ENCODE measurements at places on chromosomes 2 and 18.

GRCh38 chr2:239944694-239945551 lies 80.2 kb downstream of the NDUFA10 start:
- DNase-seq: no peak

GRCh38 chr2:118003396-118003824 lies 10.5 kb downstream of the CCDC93 start:
- peak; percentile 78 for DNase-seq

DNA sequence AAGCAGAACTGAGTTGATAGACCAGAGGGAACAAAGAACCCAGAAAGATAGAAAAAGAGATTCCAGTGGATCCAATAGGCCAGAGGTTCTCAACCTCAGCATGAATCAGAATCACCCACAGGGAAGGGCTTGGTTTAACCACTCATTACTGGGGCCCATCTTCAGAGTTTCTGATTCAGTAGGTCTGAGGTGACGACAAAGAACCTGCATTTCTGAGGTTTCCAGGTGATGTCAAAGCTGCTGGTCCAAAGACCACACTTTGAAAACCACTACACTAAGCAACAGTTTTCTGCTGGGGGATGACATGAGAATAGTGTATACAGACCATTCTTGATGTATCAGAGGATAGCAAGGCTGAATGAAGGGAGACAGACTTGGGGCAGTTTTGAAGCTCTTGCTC lies 296.9 kb upstream of the STON1 start:
- no peak for DNase-seq

DNA sequence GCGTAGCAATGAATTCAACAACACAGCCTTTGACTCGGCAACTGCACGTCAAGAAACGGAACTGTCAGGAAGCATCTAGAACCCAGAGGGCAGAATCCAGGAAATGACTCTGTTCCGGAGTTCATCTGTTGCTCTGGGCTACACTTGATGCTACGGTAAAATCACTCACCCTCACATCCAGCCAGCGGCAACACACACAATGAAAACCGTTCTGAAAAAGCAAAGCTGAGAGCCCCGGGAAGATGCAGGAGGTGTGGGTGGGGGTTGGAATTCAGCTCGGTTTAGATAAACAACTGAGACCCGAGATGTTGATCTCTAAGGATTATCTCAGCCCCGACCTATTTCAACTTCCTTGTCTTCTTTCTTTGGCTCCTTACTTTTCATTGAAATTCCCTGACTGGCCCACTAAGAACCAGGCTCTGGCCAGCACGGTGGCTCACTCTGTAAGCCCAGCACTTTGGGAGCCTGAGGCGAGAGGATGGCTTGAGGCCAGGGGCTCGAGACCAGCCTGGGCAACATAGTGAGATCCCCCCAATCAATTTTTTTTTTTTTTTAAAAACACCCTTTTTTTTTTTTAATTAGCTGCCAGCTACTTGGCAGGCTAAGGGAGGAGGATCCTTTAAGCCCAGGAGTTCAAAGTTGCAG lies 13.3 kb upstream of the RAB17 start:
- no peak for DNase-seq

DNA sequence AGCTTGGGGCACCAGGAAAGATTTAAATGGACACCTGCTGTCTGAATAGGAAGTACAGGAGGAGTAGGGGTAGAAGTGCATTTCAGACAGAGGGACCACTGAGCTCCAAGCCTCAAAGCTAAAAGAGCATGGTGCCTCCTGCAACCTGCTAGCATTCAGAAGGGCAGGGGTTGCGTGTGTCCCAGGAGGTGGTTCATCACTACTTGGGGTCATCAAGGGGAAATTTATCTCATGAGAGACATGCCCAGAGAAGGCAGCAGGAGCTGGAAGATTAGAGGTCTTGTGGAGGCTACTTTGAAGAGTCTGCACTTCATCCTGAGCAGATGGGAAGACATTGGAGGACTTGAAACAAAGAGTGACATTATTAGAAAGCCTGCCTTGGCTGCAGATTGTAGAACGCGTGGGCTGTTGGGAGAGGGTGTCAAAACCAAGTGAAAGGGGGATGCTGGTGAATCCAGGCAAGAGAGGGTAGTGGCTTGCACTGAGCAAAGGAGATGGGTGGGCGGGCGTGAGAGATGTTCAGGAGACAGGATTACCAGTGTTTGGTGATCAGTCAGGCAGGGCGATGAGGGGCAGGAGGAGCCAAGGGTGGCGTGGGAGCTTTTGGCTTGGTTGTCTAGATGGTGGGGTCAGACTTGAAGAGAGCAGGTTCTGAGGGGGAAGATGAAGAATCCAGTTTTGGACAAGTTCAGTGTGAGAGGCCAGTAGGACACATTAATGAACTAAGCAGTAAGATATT lies 154.0 kb downstream of the DYSF start:
- no peak for DNase-seq

GRCh38 chr2:112848833-112849232 lies 12.3 kb upstream of the IL1B start:
- DNase-seq: no peak

DNA sequence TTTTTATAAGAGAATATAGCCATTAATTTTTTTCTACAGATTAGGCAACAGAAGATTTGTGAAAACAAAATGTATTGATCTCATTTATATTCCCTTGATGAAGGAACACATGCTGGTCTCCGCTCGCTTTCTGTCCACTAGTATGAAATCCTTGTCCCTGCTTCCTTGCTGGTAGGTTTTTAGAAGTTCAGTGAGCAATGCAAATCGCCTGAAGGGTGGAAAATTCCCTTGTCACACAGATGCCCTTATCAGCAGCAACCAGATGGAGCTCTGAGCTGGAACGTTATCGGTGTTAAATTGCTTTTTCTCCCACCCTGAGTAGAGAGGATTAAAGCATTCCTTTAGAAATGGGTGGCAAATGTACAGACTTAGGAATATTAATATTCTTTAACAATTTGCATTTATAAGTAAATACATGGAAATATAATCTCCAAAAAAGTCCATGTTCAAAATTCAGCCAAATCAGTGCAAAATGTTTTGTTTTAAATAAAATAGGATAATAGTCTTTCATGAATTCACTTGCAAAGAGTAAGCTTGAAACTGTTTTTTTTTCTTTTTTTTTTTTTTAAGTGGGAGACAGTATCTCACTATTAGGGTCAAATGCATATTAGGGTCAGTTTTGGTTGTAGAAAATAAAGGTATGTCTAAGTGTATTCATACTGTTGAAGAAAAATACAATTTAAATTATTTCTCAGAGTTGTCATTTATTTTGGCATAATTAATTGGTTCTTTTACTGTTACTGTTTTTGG lies 164.0 kb upstream of the MYO3B start:
- DNase-seq: peak; percentile 13

- no peak for DNase-seq
Measured at GRCh38 chr18:80124131-80124530, 15.1 kb downstream of the ADNP2 start.

GRCh38 chr18:36296650-36297416 lies 680 bp upstream of the FHOD3 start:
- DNase-seq: peak; percentile 34

DNA sequence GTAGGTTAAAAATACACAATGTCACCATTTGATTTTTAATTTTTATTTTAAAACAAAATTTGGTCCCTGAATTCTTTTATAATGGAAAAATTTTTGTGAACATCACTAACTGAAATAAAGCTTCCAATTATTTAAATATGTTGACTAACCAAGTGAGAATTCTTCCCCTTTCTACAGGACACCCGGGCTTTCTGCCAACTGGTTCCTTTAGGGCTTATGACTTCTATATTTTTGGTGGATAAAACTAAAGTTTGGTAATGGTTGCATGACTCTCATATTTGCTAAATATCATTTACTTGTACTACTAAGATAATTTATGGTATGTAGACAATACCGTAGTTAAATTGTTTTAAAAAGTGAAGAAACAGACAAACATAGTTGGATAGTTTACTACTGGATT lies 291.0 kb upstream of the DOK6 start:
- DNase-seq: no peak

- DNase-seq: no peak
Measured at GRCh38 chr2:162232027-162232426, 11.2 kb downstream of the FAP start.

GRCh38 chr2:172339371-172340010 lies 87.9 kb upstream of the ITGA6 start:
- DNase-seq: no peak
